ENCODE measurements at places on chromosomes 13 and 19.
A peak's percentile ranks its signal among the peaks of the same experiment; 100 is the strongest.

GRCh38 chr19:15298847-15299567, 33.3 kb downstream of the BRD4 start:
- DNase-seq = no peak
- H3K4me3 ChIP-seq = peak overlapping the region; percentile 16
- peaks cover 99% of the 10 kb centered on the region for H3K4me1 ChIP-seq
- H3K27me3 ChIP-seq = no peaks in the 10 kb centered on the region
- peaks cover 24% of the 10 kb centered on the region for H3K36me3 ChIP-seq

GRCh38 chr13:111043575-111043982, 71.5 kb upstream of the ARHGEF7 start:
- DNase-seq = no peak
- peaks cover 12% of the 10 kb centered on the region for H3K27me3 ChIP-seq
- H3K4me3 ChIP-seq = no peak overlapping the region
- H3K36me3 ChIP-seq = no peaks in the 10 kb centered on the region
- no peak overlapping the region for H3K27ac ChIP-seq

- no peaks in the 10 kb centered on the region for H3K4me1 ChIP-seq
- DNase-seq = no peak
- H3K36me3 ChIP-seq = peaks cover 43% of the 10 kb centered on the region
- H3K27ac ChIP-seq = no peak overlapping the region
- H3K27me3 ChIP-seq = no peaks in the 10 kb centered on the region
Observed at GRCh38 chr19:10907925-10908324, 20.5 kb downstream of the YIPF2 start.

- peaks cover 2% of the 10 kb centered on the region for H3K36me3 ChIP-seq
- no peak overlapping the region for H3K4me3 ChIP-seq
- H3K27me3 ChIP-seq = no peaks in the 10 kb centered on the region
- no peak for DNase-seq
- no peaks in the 10 kb centered on the region for H3K4me1 ChIP-seq
- no peak overlapping the region for H3K27ac ChIP-seq
Observed at GRCh38 chr19:18776736-18777135, 14.4 kb downstream of the COMP start.
